NCI-H1930 (cell line): ENCODE measurements at places on chromosomes 5 and 9.

GRCh38 chr5:83071286-83072051 is 5.7 kb downstream of the TMEM167A start:
- DNase-seq, result no peak

DNA sequence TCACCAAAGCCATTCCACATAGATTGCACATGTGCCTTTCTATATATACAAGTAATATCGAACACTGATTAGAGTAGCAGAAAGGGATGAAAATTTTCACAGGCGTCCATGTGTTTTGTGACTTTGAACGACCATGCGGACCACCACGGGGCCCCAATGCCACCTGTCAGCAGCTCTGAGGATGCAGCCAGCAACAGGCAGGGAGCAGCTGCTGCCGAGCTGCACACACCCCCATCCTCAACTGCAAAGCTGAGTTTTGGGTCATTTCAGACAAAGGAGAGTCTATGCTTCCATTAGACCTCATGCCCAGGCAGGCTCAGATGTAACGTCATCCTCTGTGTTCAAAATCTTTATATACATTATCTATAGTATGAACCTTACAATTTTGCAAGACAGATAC is 503.8 kb downstream of the IRX1 start:
- no peak for DNase-seq

DNA sequence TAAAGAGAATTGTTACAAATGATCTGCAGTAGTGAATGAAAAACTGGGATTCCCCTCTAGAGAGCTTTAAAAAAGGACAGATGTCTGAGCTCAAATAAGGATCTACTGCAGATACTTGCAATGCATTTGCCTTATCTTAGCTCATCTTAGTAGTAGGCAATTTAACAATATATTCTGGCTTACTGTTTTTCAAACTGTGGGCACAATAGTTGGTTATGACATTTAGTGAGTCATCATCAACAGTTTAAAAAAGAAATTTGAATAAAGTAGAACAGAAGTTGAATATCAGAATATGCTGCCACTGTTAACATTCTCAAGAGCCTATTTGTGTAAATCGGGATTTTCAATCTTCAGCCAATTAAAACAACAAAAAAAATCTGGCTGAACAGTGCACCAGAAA is 6.7 kb upstream of the CAST start:
- DNase-seq, result no peak

DNA sequence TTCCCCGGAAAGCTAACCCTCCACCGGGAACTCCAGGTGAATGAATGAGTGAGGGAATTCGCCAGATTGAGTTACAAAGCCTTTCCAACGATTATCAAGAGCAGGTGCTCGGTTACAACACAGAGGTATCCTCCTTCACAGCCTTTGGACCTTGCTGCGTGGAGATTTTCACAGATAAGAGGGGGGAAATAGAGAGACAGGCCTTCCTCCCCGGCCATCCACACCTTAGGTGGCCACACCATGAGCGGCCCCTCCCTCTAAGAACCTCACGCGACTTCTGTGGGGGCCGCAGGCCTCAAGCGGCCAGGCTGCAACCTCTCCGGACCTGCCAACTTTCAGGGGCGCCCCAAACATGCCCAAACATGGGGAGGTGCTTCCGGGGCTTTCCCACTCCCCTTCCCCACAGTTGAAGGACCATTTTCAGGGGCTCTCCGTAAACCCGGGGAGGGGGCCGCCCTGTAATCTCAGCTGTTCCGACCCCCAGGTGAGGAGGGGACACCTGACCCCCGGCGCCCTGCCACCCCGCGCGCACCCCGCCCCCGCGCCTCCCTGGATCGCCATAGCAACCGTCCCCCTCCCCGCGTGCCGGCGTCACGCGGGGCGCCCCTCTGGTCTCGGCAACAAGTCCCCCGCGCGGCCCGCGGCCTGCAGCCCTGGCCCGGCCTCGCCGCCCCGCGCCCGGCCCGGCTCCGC is 603 bp downstream of the DENND1A start:
- DNase-seq, result no peak

GRCh38 chr5:95883185-95884016 is 60.9 kb upstream of the GLRX start:
- DNase-seq, result no peak

DNA sequence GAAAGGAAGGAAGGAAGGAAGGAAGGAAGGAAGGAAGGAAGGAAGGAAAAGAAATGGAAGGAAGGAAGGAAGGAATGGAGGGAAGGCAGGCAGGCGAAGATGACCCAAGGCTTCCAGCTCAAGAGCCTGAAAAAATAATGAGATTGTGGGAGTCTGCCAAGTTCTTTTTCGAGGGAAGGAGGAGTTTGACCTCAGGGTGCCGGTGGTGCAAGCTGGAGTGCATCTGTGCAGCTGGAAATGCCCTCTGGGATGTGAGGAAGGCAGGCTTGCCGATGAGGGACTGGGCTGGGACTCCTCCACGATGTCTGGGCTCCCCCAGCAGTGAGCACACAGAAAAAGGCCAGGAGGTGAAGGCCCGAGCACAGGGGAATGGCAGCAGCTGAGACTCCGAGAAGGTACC is 154.9 kb upstream of the DAPK1 start:
- no peak for DNase-seq

DNA sequence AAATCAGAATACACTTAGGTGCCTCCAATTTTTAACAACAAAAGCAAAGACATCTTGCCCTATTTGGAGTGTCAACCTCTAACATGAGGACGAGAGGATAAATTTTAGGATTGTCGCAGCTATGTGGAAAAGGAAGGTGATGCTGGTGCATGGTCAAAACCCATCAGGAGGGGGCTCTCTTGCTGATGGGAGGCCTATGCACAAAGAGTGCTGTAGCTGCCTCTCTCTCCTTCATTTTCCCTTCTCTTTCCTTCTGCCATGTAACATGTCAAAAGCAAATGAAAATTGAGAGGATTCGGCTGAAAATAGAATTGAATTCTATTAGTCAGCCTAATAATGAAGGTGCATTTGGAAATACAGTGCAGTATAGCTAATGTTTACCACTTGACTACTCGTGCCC is 578.7 kb upstream of the ZNF462 start:
- no peak for DNase-seq

DNA sequence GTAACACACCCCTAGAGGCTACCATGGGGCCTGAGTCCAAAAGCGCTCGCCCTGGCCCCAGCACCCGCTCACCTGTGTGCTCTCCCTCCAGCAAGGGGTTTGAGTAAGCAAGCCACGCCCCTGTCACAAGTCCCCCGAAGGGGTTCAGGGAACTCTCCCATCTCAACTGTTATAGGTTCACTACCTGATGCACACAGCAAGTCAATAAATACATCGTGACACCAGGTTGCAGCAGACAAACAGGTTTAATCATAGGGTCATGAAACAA is 8.4 kb upstream of the CREBRF start:
- no peak for DNase-seq

GRCh38 chr5:107263387-107264018 is 407.2 kb downstream of the EFNA5 start:
- no peak for DNase-seq

GRCh38 chr9:103799959-103800358 is 294.1 kb upstream of the SMC2 start:
- no peak for DNase-seq

DNA sequence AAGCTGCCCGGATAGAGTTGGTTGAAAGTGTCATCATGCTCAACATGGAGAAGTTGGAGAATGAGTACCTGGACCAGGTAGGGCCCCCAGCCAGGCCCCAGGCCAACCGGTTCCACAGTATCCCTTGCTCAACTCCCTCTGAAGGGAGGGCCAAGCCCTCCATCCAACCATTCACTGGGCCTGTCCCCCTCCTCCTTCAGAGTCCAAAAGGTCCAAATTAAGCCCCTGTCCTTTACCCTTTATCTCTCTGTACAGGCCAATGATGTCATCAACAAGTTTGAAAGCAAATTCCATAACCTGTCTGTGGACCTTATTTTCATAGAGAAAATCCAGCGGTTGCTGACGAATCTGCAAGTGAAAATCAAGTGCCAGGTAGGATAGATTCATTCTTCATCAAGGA is 47.2 kb downstream of the CCDC180 start:
- DNase-seq, result no peak

GRCh38 chr9:114930056-114930812 is at the start of gene TNFSF8:
TSS of gene TNFSF8 (minus strand) at chr9:114930591. CDS start at chr9:114930303, 288 bp downstream.
- no peak for DNase-seq

DNA sequence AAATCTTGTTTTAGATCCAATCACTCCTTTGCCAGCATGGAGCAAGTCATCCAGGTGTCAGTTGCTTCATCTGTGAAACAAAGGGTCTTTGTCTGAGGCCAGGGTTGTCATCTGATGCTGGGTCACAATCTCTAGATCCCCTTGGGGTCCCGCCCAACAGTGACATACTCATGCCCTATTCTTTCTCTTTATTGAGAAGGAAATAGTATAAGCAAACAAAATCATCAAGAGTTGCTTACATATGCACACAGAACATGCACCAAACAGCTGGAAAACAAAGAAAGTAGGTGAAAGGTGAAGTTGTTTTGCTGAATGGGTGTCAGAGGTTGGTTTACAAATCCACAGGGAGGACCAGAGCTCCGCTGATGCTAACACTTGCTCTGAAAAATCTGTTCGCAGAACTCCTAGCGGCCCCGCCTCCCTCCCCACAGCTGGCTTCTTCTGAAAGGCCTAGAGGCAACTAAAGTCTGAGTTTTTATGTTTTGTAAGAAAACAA is 106.1 kb upstream of the SLC44A1 start:
- DNase-seq, result peak; percentile 15

GRCh38 chr5:159821461-159821940 is 94.8 kb upstream of the ADRA1B start:
- DNase-seq, result no peak

DNA sequence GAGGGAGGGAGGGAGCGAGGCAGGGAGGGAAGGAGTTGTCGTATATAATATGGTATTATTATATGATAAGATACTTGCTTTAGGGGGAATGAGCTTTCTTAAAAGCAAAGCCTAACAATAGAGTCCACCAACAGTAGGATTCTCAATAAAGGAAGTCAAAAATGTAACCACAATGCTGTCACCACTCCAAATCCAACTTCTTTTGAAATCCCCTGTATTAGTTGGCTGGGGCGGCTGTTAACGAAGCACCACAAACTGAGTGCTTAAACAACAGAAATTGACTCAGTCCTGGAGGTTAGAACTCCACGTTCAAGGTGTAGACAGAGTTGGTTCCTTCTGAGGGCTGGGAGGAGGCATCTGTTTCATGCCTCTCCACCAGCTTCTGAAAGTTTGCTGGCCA is 23.1 kb downstream of the GAS1 start:
- no peak for DNase-seq
